ENCODE measurements at places on chromosomes 13 and 19.

DNA sequence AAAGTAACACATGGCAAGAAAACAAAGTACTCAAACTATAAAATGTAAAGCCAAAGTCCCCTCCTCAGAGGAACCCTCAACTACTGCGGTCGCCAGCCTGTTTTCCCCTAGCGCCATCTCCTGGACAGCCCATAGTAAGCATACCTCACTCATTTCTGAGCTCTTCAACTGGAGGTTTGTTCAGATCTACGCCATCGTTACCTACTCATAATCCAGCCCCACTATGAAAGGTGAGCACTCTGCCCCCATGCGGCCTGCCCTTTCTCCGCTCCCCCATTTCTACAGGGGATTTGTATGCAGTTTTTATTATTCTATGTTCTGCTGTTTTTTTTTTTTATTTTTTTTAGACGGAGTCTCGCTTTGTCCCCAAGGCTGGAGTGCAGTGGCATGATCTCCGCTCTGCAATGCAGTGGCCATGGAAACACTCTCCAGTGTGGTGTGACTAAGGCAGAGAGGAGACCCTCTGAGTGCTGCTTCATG lies 26.2 kb downstream of the OPA3 start:
- DNase-seq = peak; percentile 71

DNA sequence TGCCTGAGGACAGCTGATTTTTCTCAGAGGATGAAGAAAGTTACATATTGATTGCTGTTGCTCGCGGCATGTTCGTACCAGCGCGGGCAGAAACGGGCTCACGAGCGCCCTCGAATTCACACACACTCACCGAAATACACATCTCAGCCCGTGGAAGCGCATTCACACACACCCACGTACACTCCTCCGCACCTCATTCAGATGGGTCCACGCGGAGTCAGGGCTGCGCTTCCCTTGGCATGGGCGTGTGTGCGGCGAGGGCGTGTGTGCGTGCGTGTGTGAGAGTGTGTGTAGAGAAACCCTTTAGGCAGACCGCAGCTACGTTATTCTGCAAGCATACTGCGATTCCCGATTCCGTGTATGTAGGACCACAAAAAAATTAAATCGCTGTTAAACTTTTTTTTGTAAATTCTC lies 2.1 kb upstream of the PCDH17 start:
- peak; percentile 62 for DNase-seq

DNA sequence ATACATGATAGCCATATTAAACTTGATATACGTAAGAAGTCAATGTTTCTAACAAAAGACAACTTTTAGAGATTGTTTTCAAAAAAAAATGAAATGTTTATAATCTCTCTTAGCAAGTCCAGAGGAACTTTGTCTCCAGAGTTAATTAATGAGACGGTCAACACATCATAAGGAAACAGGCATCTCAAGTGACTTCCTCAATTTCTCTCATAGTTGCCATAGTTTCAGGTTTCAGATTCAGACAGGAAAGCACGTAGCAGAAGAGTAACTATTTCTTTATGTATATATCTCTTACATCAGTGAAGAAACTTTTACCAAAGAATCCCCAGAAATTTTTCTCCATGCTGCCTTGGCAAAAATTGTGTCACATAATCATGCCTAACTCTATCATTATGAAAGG lies 159.6 kb upstream of the ATXN8OS start:
- peak; percentile 9 for DNase-seq

- DNase-seq = no peak
Measured at GRCh38 chr13:61253105-61253877, 162.4 kb downstream of the PCDH20 start.

GRCh38 chr13:105787632-105788031 lies 747.8 kb downstream of the EFNB2 start:
- no peak for DNase-seq

DNA sequence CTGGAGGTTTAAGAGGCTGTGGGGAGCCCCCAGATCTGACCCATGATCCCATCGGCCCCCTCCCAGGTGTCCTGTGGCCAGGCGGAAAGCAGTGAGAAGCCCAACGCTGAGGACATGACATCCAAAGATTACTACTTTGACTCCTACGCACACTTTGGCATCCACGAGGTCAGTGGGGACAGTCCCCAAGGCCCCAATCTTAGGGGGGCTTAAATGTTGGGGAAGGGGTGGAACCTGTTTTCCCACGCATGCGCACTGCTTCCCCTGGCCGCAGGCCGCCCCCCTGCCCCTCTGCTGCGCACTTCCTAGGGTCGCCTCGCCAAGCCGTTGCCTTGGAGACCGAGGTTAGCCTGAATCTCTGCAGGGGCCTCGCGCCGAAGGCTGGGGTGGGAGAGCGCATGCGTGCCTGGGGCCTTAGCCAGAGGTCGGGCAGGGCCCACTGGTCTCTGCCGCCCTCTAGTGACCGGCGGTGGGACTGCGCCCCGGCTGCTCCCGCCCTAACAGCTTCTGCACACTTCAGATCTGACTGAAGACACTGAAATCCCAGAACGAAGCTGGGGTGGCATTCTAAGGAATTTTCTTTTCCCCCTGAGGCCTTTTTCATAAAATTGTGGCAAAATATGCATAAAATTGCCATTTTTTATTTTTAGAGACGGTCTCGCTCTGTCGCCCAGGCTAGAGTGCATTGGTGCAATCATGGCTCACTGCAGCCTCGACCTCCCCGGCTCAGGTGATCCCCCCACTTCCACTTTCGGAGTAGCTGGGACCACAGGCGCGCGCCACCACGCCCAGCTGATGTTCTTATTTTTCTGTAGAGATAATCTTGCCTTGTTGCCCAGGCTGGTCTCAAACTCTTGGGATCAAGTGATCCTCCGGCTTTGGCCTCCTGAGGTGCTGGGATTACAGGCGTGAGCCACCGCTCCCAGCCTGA lies 3.6 kb downstream of the PRMT1 start:
- peak; percentile 96 for DNase-seq

DNA sequence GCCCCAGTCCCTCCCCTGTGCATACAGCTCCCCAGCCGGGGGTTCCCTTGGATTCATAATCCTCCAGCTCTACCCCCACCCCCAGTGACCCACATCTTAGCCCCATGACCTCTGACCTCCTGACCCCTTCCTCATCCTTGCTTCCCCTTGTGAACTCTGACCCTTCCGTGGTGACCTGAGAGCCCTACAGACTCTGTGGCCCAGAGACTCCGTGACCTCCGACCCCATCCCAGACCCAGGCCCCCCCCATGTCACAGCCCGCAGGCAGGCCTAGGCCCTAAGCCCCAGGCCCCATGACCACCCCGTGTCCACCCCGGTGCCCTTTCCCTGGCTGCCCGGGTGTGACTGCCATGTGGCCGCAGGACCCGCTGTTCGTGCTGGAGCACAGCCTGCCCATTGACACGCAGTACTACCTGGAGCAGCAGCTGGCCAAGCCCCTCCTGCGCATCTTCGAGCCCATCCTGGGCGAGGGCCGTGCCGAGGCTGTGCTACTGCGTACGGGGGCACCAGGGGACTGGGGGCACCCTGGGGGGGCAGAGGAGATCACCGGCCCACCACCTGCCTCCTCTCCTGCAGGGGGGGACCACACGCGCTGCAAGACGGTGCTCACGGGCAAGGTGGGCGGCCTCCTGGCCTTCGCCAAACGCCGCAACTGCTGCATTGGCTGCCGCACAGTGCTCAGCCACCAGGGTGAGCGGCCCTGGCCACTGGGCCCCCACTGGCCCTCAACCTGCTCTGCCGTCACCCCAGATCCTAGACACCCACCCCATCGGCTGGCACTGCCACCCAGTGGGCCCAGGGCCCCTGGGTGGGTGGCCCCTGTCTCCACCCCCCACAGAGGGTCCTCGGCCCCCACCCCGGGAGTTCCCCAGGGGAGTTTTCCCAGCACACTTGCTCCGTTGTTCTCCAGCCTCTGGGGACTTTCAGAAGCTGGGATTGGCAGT lies 2.4 kb upstream of the SPIB start:
- no peak for DNase-seq

- no peak for DNase-seq
Measured at GRCh38 chr13:110396476-110396875, 89.4 kb downstream of the COL4A2 start.

- peak; percentile 62 for DNase-seq
Measured at GRCh38 chr13:93397619-93398018, 171.0 kb downstream of the GPC6 start.

DNA sequence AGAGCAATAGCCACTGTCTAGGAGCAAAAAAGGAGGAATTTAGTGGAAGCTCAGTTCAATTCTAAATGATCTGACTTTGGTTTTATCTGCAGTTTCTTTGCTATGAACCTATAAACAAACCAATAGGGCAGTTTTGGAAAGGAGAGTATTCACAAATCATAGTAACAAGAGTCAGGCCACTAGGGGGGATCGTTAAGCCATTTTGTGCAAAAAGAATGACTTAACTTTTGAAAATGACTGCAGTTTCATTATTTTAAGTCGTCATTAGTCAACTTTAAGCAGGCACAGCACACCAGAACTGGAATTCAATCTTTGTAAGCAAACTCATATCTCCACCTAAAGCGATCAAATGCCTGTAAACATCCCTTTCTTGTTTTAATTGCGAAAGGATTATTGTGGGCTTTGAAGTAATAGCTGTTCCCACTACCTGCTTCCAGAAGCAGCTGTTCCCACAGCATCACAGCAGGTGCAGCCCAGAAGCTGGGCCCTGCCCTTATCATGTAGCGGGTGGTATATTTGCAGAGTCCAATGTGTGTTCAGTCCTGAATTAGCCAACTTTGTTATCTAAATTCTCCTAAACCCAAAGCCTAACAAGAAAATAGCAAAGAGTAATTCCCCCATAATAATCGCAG lies 51.5 kb downstream of the SOX21 start:
- DNase-seq = peak; percentile 74

- DNase-seq = no peak
Measured at GRCh38 chr13:50936679-50937078, 27.1 kb downstream of the RNASEH2B start.

DNA sequence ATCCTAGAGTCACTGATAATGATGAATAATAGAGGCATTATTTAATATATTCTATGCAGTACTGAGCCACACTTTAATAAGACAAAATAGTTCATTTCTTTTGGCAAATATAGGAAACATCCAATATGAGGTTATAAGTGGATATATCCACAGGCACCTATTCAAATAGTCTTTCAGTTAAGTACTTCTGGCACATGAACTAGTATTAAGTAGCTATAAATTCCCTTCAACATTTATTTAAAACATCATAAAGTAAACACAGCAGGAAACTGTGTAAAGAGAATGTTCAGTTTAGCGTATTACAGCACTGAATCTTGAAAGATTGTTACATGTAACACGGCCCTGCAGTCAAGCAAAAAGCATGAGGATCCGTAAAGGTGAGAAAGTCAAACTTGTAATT lies 463.3 kb upstream of the KLF12 start:
- peak; percentile 0 for DNase-seq

Data from NCI-H69 (cell line).